ENCODE measurements at places on chromosomes 7 and 10.

DNA sequence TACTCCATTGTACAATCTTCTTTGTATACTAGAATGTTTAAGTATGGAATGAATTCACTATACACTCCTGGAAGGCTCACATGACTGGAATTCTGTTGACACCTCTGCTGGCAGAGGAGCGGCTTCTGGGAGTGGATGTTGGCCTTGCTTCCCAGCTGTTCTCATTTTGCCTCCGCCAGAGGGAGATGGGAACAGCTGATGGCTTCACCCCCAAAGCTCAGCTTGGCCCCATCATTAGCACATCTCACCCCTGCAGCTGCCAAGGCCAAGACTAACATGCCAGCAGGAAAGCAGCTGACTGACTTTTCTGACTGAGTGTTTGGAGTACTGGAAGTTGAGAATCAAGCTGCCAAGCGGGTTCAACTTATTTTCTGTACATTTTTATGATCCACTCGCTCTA is 15.1 kb downstream of the ADAM12 start:
- no peak for DNase-seq

- no peak for DNase-seq
These were observed 2.0 kb downstream of the MICALL2 start for GRCh38 chr7:1457059-1457948.

GRCh38 chr7:8206956-8207355 is 55.0 kb downstream of the ICA1 start:
- DNase-seq: no peak

DNA sequence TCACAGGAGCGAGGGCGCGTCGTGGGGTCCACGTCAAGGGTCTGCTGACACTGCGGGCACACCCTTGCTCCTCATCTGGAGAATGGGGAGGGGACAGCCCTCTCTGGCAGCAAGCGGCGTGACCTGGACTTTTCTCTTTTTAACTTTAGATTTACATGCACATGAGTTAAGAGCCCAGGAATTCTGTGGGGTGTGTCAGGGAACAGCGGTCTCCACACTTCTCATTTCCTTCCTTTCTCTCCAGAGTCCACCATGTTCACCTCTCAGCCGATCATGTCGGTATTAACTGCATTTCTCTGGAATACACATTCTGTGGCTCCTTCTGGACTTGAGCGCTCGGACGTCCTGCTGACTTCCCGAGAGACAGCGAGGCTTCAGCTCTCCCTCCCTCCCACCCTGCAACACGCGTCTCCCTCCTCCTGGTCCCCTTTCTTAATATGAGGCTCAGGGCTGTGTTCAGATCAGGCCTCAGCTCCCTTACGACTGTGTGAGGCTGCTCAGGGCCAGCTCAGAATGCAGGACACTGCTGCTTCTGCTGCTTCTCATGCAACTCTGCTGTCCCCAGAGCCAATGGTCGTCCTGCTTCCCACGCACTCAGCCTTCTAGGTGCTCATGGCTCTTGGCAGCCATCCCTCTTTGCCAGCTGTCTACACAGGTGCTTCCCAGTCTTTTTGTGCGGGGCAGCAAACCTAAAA is 261.3 kb downstream of the ELFN1 start:
- no peak for DNase-seq

GRCh38 chr7:17371671-17372524 is 73.4 kb downstream of the AHR start:
- DNase-seq: peak; percentile 61

- DNase-seq: no peak
These were observed 22.4 kb upstream of the MNX1 start for GRCh38 chr7:157032644-157033482.

GRCh38 chr10:71632896-71633600 is 86.5 kb downstream of the C10orf105 start:
- DNase-seq: no peak

- DNase-seq: peak; percentile 94
These were observed at the start of gene LRCH4 for GRCh38 chr7:100585511-100586265. Gene LRCH4 (minus strand): TSS chr7:100586129. CDS start chr7:100586100, 29 bp downstream.

DNA sequence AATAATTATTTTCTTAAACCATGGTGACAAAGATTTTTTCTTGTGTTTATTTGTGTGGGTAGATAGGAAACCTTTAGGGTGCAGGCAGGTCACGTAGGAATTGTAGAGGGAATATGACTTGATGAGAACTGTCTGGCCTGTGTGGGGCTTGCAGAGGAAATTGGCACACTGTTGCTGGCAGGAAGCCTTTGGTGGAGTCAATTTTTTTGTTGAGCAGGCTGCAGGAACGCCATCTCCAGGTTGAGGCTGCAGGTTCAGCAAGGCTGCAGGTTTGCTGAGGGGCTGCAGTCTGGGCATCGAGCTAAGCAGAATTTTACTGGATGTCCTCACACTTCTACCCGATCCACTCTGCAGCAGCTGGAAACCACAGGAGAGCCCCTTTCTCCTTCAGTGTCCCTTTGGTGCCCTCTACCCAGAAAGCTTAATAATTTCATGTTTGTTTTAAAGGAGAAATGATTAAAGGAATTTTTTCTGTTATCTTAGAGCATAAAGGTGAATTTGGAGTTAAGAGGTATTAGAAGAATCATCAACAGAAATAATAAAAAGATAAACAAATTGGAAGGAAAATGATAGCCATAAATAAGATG is 37.0 kb downstream of the TBC1D12 start:
- DNase-seq: no peak

DNA sequence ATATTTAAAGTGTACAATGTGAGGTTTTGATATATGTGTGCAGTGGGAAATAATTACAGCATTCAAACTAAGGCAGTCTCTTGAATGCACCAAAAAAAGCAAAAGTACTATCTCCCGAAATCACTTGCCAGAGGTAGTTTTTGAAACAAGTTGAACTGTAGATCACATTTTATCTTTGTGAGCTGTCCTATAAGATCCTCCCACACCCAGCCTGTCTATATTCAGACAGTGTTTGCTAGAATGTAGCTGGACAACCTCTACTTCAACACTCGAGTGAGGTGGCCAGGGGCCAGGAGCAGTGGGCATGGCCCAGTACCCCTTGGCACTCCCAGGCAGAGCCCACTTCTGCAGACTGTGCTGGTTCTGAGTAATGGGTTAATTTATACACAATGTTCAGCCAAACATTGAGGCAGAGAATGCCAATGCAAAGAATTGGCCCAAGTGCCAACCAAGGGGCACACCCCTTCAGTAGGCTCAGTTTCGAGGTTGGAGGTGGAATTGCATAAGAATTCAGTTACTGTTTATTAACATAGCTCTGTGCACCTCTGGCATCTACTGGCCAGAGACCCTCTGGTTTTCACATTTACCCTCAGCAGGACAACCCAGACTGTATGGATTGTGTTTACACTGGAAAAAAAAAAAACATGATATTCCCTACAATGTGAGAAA is 70.5 kb downstream of the AHR start:
- DNase-seq: no peak
